ENCODE measurements at places on chromosomes 13 and 19.

DNA sequence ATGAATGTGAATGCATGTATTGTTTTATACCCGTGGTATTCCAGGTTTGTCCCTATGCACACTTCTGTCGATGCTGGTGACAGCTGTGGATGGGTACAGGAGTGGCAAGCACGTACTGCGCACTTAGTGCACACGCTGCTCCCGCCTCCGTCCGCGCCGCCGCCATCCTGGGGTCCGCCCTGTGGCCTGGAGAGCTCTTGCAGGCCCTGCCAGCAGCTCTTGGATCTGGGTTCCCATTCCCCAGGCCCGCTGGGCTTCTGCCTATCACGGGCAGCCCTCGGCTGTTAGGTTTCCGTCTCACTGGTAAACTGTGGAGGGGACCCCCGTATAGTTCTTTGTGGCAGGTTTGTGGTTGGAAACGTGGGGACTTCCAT, 4.0 kb downstream of the GNA11 start:
- no peak for DNase-seq

- no peak for DNase-seq
These were observed 37.6 kb upstream of the NFIC start for GRCh38 chr19:3328743-3329142.

- no peak for DNase-seq
These were observed 2099.2 kb upstream of the PCDH20 start for GRCh38 chr13:63514886-63515285.

DNA sequence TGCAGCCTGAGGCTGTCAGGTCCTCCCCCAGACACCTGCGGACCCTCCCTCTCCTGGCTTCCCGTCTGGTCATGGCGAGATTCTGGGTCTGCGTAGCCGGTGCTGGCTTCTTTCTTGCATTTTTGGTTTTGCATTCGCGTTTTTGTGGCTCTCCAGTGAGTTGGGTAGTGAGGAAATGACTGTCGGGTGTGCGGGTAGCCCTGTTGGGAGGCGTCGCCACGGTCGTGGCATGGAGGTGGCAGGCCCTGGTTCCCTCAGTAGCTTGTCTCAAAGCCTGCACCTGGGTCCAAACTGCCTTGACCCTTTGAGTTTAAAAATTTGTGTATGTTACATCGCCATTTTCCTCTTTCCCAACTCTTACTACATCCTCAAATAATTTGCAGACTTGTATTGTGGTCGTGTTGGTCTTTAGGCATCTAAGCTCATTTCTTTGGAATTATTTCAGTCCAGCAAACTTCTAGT, 344 bp downstream of the NHLRC3 start:
- no peak for DNase-seq

- DNase-seq, result no peak
These were observed 6.4 kb downstream of the DACH1 start for GRCh38 chr13:71860547-71861138.
